ENCODE measurements at places on chromosomes 11 and 22.

DNA sequence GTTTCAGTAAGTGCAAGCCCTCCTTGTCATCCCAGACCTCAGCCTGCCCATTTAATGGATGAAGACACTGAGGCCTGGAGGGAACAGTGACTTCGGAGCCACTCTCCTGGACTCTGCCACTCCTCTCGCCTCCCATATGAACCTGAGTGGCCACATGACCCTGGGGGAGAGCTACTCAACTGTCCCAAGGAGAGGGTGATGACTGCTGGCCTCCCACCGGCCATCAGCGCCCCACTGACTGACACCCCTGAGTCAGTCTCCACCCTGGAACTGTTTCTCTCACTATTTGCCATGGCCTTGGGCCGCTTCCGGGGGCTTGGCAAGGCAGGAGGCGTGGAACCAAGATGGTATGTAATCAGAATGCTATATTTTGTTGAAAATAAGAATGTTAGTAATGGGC is 17.1 kb downstream of the LRP5 start:
- no peak for DNase-seq

- DNase-seq = no peak
These were observed 34.5 kb upstream of the SEZ6L start for GRCh38 chr22:26134654-26135330.

DNA sequence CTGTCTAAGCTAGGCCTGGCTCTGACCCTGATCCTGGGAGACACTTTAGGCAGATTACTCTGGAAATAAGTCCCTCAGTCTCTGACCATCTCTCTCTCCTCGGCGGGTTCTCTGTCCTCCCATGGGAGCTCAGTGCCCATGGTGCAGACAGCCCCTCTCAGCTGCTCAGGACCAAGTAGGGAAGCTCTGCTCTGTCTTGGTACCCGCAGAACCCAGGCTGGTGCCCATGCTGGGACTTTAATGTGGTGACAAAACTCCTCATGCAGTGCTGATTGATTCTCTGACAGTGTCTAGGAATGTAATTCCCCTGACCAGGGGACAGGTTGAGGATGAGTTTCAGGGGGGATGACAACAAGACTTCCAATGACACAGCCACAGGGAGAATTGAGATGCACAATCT is 30.3 kb upstream of the GGTLC2 start:
- no peak for DNase-seq

- no peak for DNase-seq
These were observed 127.4 kb upstream of the SORL1-AS1 start for GRCh38 chr11:121580154-121580553.

DNA sequence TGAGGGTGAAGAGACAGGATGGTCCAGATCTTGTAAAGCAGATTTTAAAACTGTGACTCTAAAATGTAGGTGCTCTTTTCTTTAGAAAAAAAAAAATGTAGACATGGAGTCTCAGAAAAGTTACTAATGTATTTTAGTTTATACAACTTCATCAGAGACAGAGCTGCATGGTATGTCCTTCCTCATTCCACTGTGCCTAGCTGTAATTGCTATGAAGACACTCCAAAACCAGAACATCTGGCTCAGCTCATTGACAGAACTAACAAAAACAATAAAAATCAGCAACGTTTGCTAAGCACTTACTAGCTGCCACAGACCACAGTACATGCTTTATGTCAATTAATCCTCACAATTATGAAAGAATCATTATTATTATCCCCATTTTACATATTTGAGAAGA is 160.7 kb downstream of the BARX2 start:
- no peak for DNase-seq

- DNase-seq = no peak
These were observed 33.7 kb downstream of the GNB1L start for GRCh38 chr22:19820880-19821522.
